ENCODE measurements at places on chromosomes 4 and X. TPM values are rescaled to one million over a fixed set of nuclear protein-coding genes. Genes with fewer than 3 reads are reported as not detected.

TRAM1L1 gene
- total RNA-seq, result not detected

MAGEA9B gene
- total RNA-seq, result not detected

CHRDL1 gene
- total RNA-seq, result not detected

- no peaks in the 10 kb centered on the region for H3K27me3 ChIP-seq
- DNase-seq, result no peak
- no peak overlapping the region for H3K4me3 ChIP-seq
- no peak overlapping the region for H3K27ac ChIP-seq
Observed at GRCh38 chrX:110015915-110016314, 13.0 kb downstream of the TMEM164 start.

DNA sequence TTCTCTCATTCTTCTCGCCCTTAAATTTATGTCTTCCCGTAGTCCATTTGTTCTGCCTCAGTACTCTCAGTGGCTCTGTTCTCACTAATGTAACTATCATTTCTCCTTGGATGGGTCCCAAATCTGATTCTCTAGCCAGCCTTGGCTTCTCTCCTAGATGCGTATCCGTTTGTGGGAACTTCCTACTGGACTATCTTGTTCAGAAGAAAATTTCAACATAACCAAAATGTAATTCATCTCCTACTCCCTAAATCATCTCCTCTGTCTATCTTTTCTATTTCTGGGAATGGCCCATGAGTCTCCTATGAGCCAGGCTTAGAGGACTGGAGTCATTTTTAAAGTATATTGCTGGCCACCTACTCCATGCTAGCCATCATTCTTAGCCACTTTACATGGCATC, 4.4 kb upstream of the C4orf36 start:
- no peak for DNase-seq
- no peaks in the 10 kb centered on the region for H3K36me3 ChIP-seq
- peaks cover 9% of the 10 kb centered on the region for H3K4me1 ChIP-seq

DNA sequence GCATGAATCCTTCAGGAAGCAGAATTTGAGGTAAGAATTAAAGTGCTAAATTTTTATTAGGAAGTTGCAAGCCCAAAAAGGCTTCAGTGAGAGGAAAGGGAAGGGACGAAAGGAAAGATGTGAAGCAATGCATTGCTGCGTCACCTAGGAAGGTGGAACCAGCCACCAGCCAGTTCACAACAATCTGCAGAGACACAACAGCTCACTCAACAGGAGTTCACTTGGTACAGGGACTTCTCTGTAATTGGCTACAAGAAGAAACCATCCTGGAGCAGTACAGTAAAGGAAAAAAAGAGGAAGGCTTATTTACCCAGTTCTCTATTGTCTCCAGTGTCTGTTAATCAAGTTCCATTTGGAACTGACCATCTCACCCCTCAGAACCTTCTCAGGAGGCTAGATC, 157.6 kb downstream of the HNRNPD start:
- DNase-seq, result no peak
- peaks cover 10% of the 10 kb centered on the region for H3K4me1 ChIP-seq
- H3K27ac ChIP-seq, result no peak overlapping the region
- H3K36me3 ChIP-seq, result no peaks in the 10 kb centered on the region
- H3K4me3 ChIP-seq, result no peak overlapping the region

DNA sequence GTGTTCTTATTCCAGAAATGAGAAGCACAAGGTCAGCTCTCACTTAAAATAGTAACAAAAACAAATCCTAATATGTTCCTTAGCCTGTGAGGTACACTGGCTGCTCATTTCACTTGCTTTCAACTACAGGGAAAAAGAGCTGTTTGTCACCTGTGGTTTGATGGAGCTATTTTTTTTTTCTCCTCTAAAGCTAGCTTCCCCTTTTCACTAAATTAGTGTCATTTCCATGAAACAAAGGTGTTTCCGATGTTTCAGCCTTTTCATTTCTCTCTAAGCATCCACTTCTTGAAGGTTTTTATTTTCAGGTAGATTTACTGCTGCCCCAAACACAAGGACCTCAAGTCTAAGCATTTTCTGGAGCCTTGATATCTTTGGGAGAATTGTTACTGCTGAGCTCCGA, 148.6 kb downstream of the RBMX2 start:
- H3K4me3 ChIP-seq, result no peak overlapping the region
- peaks cover 22% of the 10 kb centered on the region for H3K27me3 ChIP-seq
- H3K36me3 ChIP-seq, result no peaks in the 10 kb centered on the region
- no peaks in the 10 kb centered on the region for H3K4me1 ChIP-seq
- DNase-seq, result no peak
- H3K27ac ChIP-seq, result no peak overlapping the region

- H3K4me3 ChIP-seq, result no peak overlapping the region
- no peaks in the 10 kb centered on the region for H3K4me1 ChIP-seq
- no peaks in the 10 kb centered on the region for H3K36me3 ChIP-seq
- H3K27me3 ChIP-seq, result no peaks in the 10 kb centered on the region
- no peak overlapping the region for H3K27ac ChIP-seq
- no peak for DNase-seq
Observed at GRCh38 chr4:58566260-58566659, 1456.1 kb upstream of the IGFBP7 start.

- H3K4me3 ChIP-seq, result no peak overlapping the region
- H3K27me3 ChIP-seq, result no peaks in the 10 kb centered on the region
- H3K36me3 ChIP-seq, result no peaks in the 10 kb centered on the region
- no peak overlapping the region for H3K27ac ChIP-seq
- H3K4me1 ChIP-seq, result no peaks in the 10 kb centered on the region
Observed at GRCh38 chrX:29880977-29881376, 334.4 kb upstream of the MAGEB2 start.

DNA sequence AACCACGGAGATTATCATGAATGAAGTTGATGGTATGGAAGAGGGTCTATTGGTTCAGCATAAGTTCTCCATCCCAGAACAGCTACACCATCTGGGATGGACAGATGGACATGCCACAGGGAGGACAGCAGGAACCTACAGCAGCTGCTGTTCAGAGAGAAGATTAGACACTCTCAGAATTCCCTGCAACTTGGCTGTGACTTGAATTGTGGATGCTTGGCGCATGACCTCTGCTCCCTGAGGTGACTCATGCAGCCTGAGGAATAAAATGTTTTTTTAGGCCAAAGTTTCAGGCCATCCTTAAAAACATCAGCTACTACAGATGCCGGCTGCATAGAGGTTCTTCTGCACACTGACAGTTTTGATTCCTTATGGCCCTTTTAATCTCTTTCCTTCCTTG, 97.3 kb downstream of the RS1 start:
- no peak for DNase-seq
- H3K4me1 ChIP-seq, result no peaks in the 10 kb centered on the region
- no peak overlapping the region for H3K4me3 ChIP-seq
- no peaks in the 10 kb centered on the region for H3K27me3 ChIP-seq
- no peak overlapping the region for H3K27ac ChIP-seq

DNA sequence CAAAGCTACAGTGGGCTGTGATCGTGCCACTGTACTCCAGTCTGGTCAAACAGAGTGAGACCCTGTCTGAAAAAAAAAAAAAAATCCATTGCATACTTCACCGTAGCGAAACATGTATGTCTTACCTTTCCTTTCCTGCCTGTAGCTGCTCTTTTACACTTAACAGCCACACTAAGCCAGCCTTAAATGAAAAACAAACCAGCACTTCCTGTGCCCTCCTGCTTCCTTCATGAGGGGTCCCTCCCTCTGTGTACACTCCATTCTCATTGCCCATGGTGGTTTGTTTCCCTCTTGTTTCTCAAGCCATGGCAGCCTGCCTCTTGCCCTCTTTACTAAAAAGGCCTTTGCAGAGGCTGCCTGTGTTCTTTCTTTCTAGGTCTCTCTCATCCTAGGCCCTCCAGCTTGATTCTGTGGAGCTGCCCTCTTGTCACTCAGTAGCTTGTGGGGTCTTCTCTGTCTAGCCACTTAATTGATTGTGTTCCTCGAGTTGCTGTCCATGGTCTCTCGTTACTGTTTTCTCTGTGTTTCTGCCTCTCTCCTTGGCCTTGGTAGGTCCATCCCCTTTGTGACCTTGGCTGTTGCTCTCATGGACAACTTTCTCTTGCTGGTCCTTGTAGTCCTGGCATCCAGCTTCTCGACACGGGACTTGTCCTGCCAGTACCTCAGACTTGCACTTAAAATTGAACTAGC, 52.1 kb upstream of the MSANTD1 start:
- peaks cover 67% of the 10 kb centered on the region for H3K4me1 ChIP-seq
- H3K27me3 ChIP-seq, result no peaks in the 10 kb centered on the region
- H3K4me3 ChIP-seq, result no peak overlapping the region
- peaks cover 13% of the 10 kb centered on the region for H3K36me3 ChIP-seq

DNA sequence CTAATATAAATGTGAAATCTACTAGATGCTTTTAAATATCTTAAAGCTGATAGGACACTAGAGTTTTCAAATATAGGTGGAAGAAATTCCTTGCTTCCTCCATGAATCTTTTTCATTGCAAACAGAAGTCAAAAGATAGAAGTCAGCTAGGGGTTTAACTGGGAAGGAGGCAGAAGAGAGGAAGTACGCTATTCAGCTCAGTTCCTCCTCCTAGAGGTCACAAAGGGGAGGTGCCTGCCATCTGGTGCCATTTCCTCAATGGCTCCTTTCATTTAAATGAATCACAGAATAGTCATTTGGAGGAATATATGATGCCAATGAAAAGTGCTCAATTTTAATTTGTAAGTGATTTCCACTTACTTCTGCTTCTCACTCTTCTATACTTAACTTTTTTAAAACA, 8.5 kb downstream of the COL25A1 start:
- no peaks in the 10 kb centered on the region for H3K4me1 ChIP-seq
- H3K36me3 ChIP-seq, result no peaks in the 10 kb centered on the region
- no peak overlapping the region for H3K4me3 ChIP-seq
- peak; percentile 35 for DNase-seq
- H3K27ac ChIP-seq, result no peak overlapping the region

GLRB gene
- total RNA-seq, result not detected

- DNase-seq, result no peak
- H3K27ac ChIP-seq, result no peak overlapping the region
- peaks cover 15% of the 10 kb centered on the region for H3K4me1 ChIP-seq
- no peaks in the 10 kb centered on the region for H3K27me3 ChIP-seq
- no peak overlapping the region for H3K4me3 ChIP-seq
Observed at GRCh38 chrX:139892512-139892911, 40.3 kb downstream of the ATP11C start.

DNA sequence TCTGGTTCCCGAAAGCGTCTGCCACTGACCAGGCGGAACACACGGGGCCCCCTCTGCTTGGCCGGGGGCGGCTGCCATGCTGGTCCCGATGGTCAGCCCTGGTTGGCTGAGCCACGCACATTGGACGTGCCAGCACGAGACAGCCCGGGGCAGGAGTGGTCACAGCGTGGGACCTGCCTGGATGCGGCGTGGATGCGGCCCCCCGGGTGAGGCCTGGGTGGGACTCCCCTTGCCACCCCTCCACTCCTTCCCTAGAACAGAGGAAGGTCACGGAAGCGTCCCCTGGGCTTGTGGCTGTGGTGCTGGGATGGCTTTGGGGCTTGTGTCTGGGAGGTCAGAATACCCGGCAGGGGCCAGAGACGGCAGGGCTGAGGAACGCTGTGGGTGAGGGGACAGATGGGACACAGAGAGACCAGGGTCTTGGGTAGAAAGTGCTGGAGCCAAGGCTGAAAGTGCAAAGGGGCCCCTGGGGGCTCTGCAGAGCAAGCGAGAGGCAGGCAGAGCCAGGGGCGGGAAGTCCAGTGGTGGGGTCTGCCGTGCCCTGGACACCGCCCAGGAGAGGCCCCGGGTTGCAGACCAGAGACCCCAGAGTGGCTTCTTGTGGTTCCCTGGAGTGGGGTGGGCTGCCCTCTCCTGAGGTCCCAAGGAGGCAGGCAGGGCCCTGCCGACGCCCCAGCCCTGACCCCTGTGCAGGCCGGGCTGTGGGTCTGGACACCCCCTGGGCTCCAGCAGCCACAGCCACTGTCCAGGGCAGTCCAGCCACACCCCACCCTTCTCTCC, 8.6 kb upstream of the CPLX1 start:
- peaks cover 7% of the 10 kb centered on the region for H3K4me1 ChIP-seq
- peaks cover 2% of the 10 kb centered on the region for H3K36me3 ChIP-seq
- peaks cover 3% of the 10 kb centered on the region for H3K27me3 ChIP-seq
- no peak overlapping the region for H3K4me3 ChIP-seq
- no peak overlapping the region for H3K27ac ChIP-seq

PLS3 gene
- total RNA-seq, result 0.13 TPM

- H3K4me3 ChIP-seq, result no peak overlapping the region
- H3K36me3 ChIP-seq, result no peaks in the 10 kb centered on the region
- no peaks in the 10 kb centered on the region for H3K4me1 ChIP-seq
- DNase-seq, result no peak
Observed at GRCh38 chr4:175127314-175127713, 209.2 kb downstream of the ADAM29 start.

PDS5A gene
- total RNA-seq, result 97.8 TPM

- no peak for DNase-seq
- H3K4me1 ChIP-seq, result peaks cover 10% of the 10 kb centered on the region
- H3K27ac ChIP-seq, result no peak overlapping the region
- no peak overlapping the region for H3K4me3 ChIP-seq
Observed at GRCh38 chr4:109989044-109989443, 76.4 kb downstream of the EGF start.

S100G gene
- total RNA-seq, result not detected

DNA sequence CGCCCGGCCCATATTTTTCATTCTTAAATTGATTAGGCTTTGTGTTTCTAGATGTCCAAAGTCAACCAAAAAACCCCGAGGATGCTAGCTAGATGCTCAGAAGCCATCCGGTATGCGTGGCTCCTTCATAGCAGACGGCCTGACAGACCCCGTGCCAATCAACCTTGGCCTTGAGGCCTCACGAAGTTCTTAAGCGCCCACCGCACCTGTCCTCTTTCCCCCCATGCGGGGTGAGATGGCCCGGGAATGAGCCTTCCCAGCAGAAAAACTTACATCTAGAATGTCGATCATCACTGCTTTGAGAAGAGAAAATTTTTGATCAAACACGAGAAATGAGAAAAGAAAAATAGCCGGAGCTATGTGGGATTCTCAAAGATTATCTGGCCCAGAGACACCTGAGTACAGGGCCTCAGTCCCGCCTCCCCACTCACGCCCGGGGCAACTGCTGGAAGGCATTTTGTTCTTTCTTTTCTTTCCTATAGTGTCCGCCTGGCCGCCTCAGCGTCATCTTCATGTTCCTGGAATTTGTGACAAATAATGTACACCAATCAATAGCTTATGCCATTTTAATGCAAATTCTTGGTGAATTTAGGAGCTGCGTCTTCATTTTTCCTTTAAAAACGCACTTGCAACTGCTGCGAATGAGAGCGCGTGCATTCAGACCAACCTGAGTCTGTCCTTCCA, 1.6 kb upstream of the NAT8L start:
- H3K4me1 ChIP-seq, result peaks cover 5% of the 10 kb centered on the region
- peak overlapping the region; percentile 33 for H3K4me3 ChIP-seq
- H3K36me3 ChIP-seq, result no peaks in the 10 kb centered on the region
- H3K27ac ChIP-seq, result no peak overlapping the region

GRCh38 chr4:109547394-109547793, 12.7 kb upstream of the MCUB start:
- no peaks in the 10 kb centered on the region for H3K27me3 ChIP-seq
- H3K36me3 ChIP-seq, result peaks cover 18% of the 10 kb centered on the region
- H3K4me3 ChIP-seq, result no peak overlapping the region
- peaks cover 16% of the 10 kb centered on the region for H3K4me1 ChIP-seq
- H3K27ac ChIP-seq, result no peak overlapping the region

- no peak overlapping the region for H3K27ac ChIP-seq
- H3K27me3 ChIP-seq, result peaks cover 6% of the 10 kb centered on the region
- DNase-seq, result no peak
- no peaks in the 10 kb centered on the region for H3K4me1 ChIP-seq
Observed at GRCh38 chrX:31271615-31272471, 200.0 kb upstream of the FTHL17 start.

GRCh38 chr4:182478475-182478874, 235.3 kb downstream of the TENM3 start:
- DNase-seq, result no peak
- H3K4me3 ChIP-seq, result no peak overlapping the region
- H3K36me3 ChIP-seq, result no peaks in the 10 kb centered on the region
- H3K27ac ChIP-seq, result no peak overlapping the region

- H3K4me1 ChIP-seq, result peaks cover 11% of the 10 kb centered on the region
- H3K4me3 ChIP-seq, result no peak overlapping the region
- no peaks in the 10 kb centered on the region for H3K27me3 ChIP-seq
- peaks cover 6% of the 10 kb centered on the region for H3K36me3 ChIP-seq
- no peak for DNase-seq
- H3K27ac ChIP-seq, result no peak overlapping the region
Observed at GRCh38 chrX:7119950-7120877, 27.3 kb upstream of the STS start.

All from activated CD4-positive, alpha-beta memory T cell treated with anti-CD3 and anti-CD28 coated beads, Interleukin-2, amount 10 ng/mL, durations not matched to agents 7 days and 5 days (primary cell).